Regular cardiac myocyte (primary cell): ENCODE measurements at places on chromosomes 1 and 21. TPM values are rescaled to one million over a fixed set of nuclear protein-coding genes. Genes with fewer than 3 reads are reported as not detected.

OLFM3 gene
- not detected in 2 replicates for total RNA-seq

SH2D1B gene
- total RNA-seq, result not detected in 2 replicates

ILDR2 gene
- total RNA-seq, result under 0.01 TPM in 2 replicates

CD160 gene
- total RNA-seq, result 0.28 TPM in 1 of 2 replicates, not detected in the other

PLCH2 gene
- total RNA-seq, result under 0.01 and 0.38 TPM in 2 replicates

LMX1A gene
- not detected in 2 replicates for total RNA-seq

LCE2C gene
- total RNA-seq, result not detected in 2 replicates

TRNP1 gene
- 12.1 and 17.4 TPM in 2 replicates for total RNA-seq

TRPM2 gene
- total RNA-seq, result 0.28 TPM in 1 of 2 replicates, not detected in the other

EXO5 gene
- total RNA-seq, result 7.0 and 21.1 TPM in 2 replicates

BECN2 gene
- total RNA-seq, result not detected in 2 replicates

SLC44A3 gene
- 0.38 and 2.5 TPM in 2 replicates for total RNA-seq

NR5A2 gene
- total RNA-seq, result under 0.01 and 0.19 TPM in 2 replicates

CD53 gene
- total RNA-seq, result not detected in 2 replicates

UBE2Q1 gene
- 24.0 and 28.8 TPM in 2 replicates for total RNA-seq

NMNAT2 gene
- 2.8 and 10.4 TPM in 2 replicates for total RNA-seq

C1orf226 gene
- total RNA-seq, result 0.19 and 0.56 TPM in 2 replicates

ERICH3 gene
- total RNA-seq, result under 0.01 TPM in 1 of 2 replicates, not detected in the other
